ENCODE measurements at places on chromosomes 11 and 22. TPM values are rescaled to one million over a fixed set of nuclear protein-coding genes. Genes with fewer than 3 reads are reported as not detected.

DNA sequence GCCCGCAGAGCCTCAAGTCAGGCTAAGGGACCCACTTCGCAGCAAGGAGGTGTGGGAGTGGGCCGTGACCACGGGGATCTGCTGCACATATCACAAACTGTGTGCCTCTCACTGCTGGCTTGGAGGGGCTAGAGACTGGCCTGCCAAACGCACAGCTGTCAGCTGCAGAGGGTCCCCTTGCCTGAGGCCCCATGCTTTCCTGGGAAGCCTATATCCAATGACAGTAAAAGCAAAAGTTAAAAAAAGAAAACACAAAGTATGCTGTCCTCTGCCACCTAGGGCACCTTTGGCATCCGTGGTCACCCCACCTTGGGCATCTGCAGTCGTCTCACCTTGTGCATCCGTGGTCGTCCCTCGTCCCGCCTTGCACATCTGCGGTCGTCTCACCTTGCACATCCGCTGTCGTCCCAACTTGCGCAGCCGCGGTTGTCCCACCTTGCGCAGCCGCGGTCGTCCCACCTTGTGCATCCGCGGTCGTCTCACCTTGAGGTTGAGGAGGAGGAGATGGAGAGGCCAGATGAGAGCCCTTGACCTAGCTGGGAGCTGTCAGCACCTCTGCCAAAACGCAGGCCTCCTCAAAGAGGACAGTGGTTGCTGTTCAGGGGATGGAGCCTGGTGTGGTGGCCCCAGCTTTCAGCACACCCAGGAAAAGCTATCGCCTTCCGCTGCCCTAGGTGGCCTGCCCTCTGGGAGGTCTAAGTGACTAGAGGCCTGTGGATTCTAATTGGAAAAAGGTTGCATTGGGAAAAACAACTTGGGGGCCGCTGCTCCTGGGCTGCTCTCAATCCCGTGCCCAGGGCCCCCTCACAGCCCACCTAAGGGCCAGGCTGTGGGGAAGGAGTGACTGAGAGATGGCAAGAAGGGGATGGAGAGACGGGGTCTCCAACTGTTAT, 90.5 kb downstream of the MYEOV start:
- DNase-seq = no peak

GRCh38 chr22:36332623-36333332, 55.0 kb downstream of the MYH9 start:
- peak; percentile 83 for DNase-seq

DNA sequence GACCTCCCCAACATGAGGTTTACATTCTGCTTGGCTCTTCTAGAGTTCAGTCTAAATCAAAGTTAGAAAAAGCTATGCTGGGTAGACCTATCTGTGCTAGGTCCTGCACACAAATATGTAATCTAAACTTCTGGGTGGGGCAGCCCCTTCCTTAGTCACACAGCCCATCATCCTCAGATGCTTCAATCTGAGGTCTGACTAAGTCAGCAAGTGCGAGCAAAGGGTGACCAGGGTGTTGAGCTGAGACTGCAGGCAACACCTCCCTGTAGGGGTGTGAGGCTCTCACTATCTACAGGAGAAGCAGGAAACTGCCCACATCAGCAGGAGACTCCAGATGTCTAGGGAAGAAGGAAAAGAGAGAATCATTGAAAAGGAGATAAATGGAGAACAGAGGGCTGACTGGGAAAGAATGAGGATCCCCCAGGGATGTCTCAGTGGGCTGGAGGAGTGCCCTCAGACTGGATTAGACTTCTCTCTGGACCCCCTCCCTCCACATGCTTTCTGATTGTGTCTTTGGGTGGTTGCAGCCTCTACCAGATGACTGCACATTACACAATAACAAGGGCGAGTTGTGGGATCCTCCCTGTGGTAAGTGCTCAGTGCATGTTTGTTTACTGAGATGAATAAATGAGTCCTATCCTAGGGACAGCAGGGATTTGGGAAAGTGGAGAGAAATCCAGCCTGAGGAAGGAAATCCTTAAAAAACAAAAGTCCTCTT, 266.2 kb upstream of the PLET1 start:
- no peak for DNase-seq

DNA sequence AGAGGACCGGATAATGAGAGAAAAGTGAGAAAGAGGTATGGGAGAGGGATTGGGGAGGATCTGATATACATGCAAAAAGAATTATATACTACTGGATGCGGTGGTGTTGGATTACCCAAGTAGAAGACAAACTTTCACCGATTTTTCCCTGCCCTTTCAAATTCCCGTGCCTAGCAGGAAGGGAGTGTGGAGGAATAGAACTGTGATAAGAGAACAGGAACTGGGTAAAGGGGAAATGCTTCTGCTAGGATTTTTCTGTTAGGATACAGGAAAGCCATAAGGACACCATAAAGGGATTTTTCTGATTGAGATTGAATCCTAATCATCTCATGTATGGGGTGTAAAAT, 480 bp upstream of the MTMR2 start:
- DNase-seq = peak; percentile 48

DNA sequence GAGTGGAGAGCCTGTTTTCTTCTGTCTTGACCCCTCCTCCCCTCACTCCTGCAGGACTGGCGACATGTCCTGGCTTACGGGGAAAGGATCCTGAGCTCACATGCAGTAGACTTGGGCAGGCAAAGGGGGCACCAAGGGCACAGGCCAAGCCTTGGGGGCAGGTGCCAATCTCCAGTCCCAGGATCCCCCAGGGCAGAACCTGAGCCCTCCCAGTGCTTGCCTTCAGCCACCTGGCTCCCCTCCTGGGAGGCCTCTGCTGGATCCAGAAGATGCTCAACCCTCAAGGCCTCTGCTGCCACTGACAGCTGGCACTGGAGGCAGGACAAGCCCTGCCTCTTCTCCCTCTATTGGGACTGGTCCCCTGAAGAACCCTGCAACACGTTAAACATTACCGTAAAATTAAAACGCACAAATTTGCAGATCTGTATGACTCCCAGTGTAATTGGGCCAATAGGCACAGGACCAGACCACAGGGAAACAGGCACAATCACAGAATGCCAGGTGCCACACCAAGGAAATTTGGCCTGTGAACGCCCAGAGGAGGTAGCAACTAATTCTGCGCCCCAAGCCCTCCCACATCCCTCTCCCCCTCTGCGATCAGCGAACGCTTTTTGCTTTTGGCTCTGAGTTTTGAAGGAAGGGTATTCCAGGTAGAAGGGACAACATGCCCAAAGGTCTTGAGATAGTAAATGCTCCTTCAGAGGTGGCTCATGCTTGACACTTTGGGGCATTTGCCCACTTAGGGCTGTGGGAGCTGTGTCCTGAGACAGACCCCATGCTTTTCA, 967 bp upstream of the LZTR1 start:
- no peak for DNase-seq

The SULT4A1 gene
- total RNA-seq = 1.1 TPM

All from IMR-90 (cell line).